ENCODE measurements at places on chromosomes 5 and 9.

GRCh38 chr5:63959177-63959982, 2.9 kb downstream of the HTR1A start:
- DNase-seq, result no peak

DNA sequence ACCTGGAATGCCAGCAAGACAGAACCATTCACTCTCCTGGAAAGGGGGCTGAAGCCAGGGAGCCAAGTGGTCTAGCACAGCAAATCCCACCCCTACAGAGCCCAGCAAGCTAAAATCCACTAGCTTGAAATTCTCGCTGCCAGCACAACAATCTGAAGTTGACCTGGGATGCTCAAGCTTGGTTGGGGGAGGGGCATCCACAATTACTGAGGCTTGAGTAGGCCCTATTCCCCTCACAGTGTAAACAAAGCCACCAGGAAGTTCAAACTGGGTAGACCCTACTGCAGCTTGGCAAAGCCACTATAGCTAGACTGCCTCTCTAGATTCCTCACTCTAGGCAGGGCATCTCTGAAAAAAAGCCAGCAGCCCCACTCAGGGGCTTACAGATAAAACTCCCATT, 17.3 kb downstream of the RIGI start:
- no peak for DNase-seq

- DNase-seq, result no peak
These were observed 16.4 kb upstream of the ZBED3 start for GRCh38 chr5:77103457-77103856.

- no peak for DNase-seq
These were observed 21.7 kb downstream of the SPAAR start for GRCh38 chr9:35930989-35931388.

DNA sequence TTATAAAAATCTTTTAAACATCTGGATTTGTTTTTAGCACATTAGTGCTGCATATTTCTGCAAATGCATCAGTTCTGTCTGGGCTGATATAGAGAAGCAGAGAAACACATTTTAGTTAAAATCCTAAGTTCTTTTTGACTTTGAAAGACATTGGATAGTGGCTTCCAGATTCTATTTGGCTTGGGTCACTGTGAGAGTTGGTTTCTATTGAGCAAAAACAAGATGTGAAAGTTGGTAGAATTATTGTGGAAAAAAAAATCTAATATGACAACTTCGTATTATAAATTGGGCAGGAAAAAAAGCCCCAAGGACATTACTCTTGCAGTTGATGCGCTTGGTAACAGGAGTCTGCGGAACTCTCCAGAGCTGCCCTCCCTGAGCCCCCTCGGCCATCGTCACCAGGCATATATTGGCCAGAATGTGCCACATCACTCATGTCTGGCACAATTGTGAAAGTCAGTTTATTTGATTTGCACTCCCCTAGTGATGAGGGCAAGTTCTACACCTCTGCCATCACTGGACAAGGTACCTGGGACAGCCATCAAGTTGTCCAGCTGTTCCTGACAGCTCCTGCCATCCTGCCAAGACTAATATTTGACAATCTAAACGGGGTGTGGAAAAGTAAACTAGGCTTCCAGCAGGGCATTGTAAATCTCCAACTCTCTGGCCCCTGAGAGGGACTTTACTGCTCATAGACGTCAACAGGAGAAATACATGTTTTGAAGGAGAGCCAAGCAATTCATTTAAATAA, 334.5 kb downstream of the TENT4A start:
- DNase-seq, result no peak

DNA sequence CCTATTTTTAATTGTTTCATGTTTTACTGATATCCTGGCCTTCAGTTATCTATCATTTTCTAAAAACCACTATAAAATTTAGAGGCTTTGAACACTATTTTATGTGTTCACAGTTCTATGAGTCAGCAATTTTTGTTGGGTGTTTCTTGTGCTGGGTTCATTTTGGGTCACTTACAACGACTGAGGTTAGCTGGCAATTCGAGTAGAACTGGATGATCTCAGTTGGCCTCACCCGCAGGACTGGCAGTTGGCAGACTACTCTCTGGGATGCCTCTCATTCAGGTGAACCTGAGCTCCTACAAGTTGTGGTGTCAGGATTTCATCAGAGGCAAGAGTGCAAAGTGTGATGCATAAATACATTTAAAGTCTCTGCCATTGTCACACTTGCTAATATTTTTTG, 151.0 kb upstream of the PAPPA start:
- peak; percentile 36 for DNase-seq

GRCh38 chr9:124818431-124819281, 34.6 kb upstream of the WDR38 start:
- peak; percentile 72 for DNase-seq

- no peak for DNase-seq
These were observed 88.9 kb downstream of the EBF1 start for GRCh38 chr5:159010661-159011442.

GRCh38 chr9:79641070-79641469, 69.3 kb downstream of the TLE4 start:
- no peak for DNase-seq

- no peak for DNase-seq
These were observed 1002.7 kb downstream of the CDH18 start for GRCh38 chr5:18985171-18985758.

DNA sequence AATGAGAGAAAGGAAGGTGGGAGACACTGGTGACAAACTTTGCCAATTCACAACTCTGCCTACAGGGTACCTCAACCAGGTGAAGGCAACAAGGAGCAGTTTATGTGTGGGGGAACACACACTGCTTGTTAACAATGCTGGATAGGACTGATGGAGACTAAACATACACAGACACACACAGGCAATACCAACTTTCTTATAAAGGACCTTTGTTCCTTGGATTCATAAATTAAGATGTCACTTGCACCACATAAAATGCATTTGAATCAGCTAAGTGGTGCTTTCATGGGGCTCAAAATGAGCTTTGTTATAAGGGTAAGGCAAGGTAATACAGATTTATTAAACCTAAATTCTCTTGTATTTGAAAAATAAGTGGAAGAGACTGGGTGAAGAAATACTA, 4.0 kb downstream of the TSTD2 start:
- DNase-seq, result no peak

- DNase-seq, result no peak
These were observed 44.2 kb upstream of the ITGA1 start for GRCh38 chr5:52743529-52743928.

- DNase-seq, result no peak
These were observed 17.6 kb downstream of the RNF38 start for GRCh38 chr9:36382484-36382883.

DNA sequence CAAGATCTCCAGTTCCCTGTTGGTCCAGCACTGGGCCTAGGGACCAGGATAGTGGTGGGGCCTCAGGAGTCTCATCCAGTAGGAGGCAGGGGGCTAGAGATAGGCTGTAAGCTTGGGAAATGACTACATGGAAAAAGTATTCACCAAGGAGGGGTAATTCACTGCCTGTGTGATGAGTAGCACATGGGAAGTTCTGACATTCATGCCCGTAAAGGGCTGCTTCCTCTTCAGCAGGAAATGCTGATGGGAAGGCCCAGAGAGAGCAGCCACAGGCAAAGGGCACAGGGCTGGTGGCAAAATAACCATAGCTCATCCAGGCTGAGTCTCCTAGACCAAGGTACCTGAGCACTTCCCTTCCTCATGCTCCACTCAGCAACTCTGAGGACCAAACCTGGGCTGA, 23.1 kb upstream of the FRRS1L start:
- no peak for DNase-seq

- DNase-seq, result no peak
These were observed 11.8 kb upstream of the CHD1 start for GRCh38 chr5:98940581-98940980.

GRCh38 chr5:43401827-43402226, 10.4 kb downstream of the CCL28 start:
- peak; percentile 33 for DNase-seq

DNA sequence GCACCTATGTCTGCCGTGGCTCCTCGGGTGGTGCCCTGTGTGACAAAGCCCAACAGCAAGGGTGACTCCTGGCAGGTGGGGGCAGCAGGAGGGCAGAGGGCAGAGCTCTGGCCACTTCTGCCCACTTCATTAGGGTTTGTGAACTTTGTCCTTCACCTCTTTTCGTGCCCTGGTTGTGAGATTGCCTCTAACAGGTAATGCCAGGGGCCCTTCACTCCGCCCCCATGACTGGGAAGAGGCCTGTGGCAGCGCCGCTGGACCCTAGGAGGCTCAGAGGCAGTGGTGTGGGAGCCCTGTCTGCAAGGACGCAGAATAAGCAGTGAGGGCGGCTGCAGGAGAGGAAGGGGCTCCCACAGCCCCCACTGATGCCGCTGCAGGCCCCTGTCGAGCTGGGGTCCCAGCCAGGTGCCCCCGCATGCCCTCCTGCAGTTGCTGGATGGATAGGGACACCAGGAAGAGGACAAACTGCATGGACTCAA, 108.7 kb upstream of the LMX1B start:
- no peak for DNase-seq

- DNase-seq, result no peak
These were observed 47.6 kb upstream of the TRAF1 start for GRCh38 chr9:120974181-120974580.

DNA sequence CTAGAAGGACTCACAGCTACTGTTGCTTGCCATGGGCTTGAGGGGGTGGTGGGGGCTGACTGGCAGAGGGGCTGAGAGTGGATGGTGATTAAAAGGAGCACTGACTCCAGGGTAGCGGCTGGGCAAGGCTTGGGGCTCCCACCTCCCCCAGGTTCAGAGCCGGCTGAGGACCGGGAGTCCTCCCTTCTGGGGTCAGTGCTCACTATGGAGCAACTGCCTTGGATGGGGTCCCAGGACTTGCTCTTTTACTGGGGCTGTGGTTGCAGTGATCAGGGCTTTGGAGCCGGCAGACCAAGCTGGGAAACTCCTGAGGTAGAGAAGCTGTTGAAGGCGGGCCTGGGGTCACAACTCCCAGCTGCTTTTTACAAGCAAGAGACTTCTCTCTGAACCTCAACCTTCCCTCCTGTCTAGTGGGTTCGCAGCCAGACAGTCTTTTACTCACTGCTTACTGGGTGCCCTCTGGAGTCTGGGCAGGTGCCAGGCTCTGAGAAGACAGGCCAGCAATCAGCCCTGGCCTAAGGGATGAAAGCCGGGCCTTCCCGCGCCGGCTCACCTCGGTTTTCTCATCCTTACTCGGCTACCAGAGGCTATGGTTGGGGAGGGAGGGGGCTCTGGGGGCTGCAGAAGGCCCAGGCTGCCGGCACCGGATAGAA, 795 bp upstream of the ASS1 start:
- no peak for DNase-seq
